ENCODE measurements at places on chromosomes 3 and 15. TPM values are rescaled to one million over a fixed set of nuclear protein-coding genes. Genes with fewer than 3 reads are reported as not detected.

The SUSD5 gene
- 12.6 TPM for total RNA-seq

The CHST2 gene
- 20.4 TPM for total RNA-seq

- DNase-seq = no peak
These were observed 104.5 kb downstream of the RPLP1 start for GRCh38 chr15:69557020-69557706.

DNA sequence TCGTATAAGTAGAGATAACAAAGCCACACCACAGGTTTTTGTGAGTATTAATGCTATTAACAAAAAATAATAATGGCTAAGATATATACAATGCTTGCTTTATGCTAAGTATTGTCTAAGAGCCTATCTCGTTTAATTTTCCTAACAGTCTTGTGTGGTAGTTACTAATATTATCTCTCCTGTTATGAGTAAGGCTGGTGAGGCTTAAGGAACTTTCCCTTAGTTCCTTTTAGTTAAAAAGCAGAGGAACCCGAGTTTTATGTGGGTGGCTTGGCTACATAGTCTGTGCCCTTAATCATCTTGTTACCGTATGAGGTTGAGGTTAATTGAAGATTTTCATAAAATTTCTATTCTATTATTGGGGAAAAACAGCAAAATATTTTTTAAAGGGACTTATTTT is 218.4 kb downstream of the SOX2 start:
- DNase-seq = no peak

- no peak for DNase-seq
These were observed 35.7 kb downstream of the P3H2 start for GRCh38 chr3:190084983-190085382.

GRCh38 chr3:48599077-48599501 is 4.0 kb upstream of the COL7A1 start:
- no peak for DNase-seq

GRCh38 chr3:172803489-172803888 is 53.0 kb downstream of the ECT2 start:
- DNase-seq = no peak

- no peak for DNase-seq
These were observed 50.7 kb downstream of the ADAMTS17 start for GRCh38 chr15:100291106-100291505.
